ENCODE measurements at places on chromosomes 11 and 22. TPM values are rescaled to one million over a fixed set of nuclear protein-coding genes. Genes with fewer than 3 reads are reported as not detected.

- H3K27ac ChIP-seq, result no peak overlapping the region
- no peak overlapping the region for H3K4me3 ChIP-seq
- H3K4me1 ChIP-seq, result no peaks in the 10 kb centered on the region
These were observed 806.7 kb downstream of the NTM start for GRCh38 chr11:132177106-132177505.

GRCh38 chr22:43205748-43206508 lies 19.0 kb upstream of the TTLL12 start:
- DNase-seq, result peak; percentile 17
- H3K27ac ChIP-seq, result no peak overlapping the region
- no peaks in the 10 kb centered on the region for H3K36me3 ChIP-seq
- H3K4me1 ChIP-seq, result peaks cover 6% of the 10 kb centered on the region

DNA sequence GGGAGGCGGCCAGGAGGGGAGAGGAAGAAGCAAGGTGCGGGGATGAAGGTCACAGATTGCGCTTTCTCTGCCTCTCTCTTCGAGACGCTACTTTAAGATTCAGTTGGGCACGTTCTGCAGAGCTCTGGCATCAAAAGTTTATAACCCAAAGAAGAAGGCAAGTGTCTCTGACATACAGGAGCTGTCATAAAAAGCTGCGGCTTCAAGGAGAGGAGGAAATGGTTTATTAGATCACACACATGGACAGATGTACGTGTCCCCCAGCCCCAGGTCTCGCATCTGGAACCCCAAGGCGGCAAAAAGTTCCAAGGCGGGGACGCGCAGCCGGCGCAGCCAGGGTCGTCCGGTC lies 589.0 kb downstream of the OPCML start:
- H3K27ac ChIP-seq, result no peak overlapping the region
- H3K4me1 ChIP-seq, result peaks cover 3% of the 10 kb centered on the region
- H3K4me3 ChIP-seq, result no peak overlapping the region
- peaks cover 30% of the 10 kb centered on the region for H3K27me3 ChIP-seq
- no peak for DNase-seq

- H3K27ac ChIP-seq, result no peak overlapping the region
- peaks cover 12% of the 10 kb centered on the region for H3K27me3 ChIP-seq
- no peak overlapping the region for H3K4me3 ChIP-seq
These were observed 331.1 kb upstream of the NARS2 start for GRCh38 chr11:78905756-78906155.

The C11orf16 gene
- not detected for total RNA-seq

- peaks cover 29% of the 10 kb centered on the region for H3K27me3 ChIP-seq
- H3K4me3 ChIP-seq, result no peak overlapping the region
- DNase-seq, result no peak
- H3K4me1 ChIP-seq, result peaks cover 5% of the 10 kb centered on the region
- no peak overlapping the region for H3K27ac ChIP-seq
These were observed 49.2 kb upstream of the EMID1 start for GRCh38 chr22:29156507-29156906.

GRCh38 chr11:57294225-57295131 lies 30.3 kb downstream of the TNKS1BP1 start:
- no peak overlapping the region for H3K4me3 ChIP-seq

DNA sequence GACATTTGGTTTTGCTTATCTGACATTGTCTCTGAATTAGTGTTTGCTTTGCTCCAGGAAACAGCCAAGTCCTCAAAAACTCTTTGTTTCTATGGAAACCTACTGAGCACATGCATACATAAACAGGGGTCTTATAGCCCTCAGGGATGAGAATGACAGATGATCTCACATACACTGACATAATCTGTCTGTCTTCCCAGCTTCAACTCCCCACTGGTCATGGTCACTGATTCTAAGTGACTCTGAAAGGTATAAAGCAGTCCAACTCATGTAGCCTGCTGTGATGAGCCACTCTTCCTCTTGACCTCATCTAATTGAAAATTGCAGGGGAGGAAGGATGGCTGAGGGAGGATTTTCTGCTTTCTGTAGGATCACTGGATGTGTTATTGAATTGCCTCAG lies 12.6 kb downstream of the ZNF143 start:
- no peak overlapping the region for H3K27ac ChIP-seq
- H3K4me3 ChIP-seq, result no peak overlapping the region
- DNase-seq, result no peak
- no peaks in the 10 kb centered on the region for H3K27me3 ChIP-seq

- H3K4me1 ChIP-seq, result no peaks in the 10 kb centered on the region
- no peak overlapping the region for H3K4me3 ChIP-seq
- H3K27ac ChIP-seq, result no peak overlapping the region
- H3K27me3 ChIP-seq, result no peaks in the 10 kb centered on the region
These were observed 91.7 kb upstream of the CSNK2A3 start for GRCh38 chr11:11444804-11445131.
